ENCODE measurements at places on chromosomes 12 and 14. TPM values are rescaled to one million over a fixed set of nuclear protein-coding genes. Genes with fewer than 3 reads are reported as not detected.
A peak's percentile ranks its signal among the peaks of the same experiment; 100 is the strongest.

DNA sequence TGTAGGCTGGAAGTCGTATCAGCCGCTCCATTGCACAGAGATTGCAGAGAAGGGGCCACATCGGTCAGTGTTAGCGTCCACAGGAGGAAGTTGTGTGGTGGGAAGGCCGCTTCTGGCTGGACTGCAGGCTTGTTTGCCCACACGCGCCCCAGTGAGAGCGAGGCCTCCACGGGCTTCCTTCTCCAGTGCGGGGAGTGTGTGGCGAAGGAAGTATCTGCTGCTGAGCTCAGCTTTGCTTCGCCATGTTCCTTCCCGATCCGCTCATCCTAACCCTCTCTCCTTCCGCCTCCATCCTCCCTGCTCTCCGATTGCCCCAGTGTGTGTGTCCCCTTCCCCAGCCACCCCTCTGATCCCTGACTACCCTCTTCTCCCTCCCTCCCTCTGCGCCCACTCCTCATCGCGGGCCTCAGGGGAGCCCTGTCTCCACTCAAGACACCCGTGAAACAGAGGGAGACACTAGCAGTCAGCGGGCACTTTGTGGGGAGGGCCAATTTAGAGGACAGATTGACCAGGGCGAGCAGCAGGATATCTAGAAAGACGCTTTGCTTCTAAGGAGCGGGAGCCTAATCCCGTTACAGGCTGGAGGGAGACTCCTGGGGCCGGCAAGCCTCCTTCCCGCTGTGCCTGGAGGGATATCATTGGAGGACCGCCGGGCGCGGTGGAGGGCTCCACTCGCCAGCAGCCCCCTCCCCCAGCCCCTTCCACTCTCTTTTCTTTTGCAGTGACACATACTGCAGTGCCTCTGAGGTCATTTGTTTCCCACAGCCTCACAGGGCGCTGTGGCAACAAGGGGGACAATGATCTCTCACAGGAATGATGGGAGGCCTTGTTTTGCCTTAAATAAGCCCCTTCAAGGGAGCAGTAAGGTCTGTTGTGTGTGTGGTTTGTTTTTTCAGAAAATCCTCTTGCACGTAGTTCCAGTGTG, 428.8 kb downstream of the ZFP36L1 start:
- no peak for DNase-seq

DNA sequence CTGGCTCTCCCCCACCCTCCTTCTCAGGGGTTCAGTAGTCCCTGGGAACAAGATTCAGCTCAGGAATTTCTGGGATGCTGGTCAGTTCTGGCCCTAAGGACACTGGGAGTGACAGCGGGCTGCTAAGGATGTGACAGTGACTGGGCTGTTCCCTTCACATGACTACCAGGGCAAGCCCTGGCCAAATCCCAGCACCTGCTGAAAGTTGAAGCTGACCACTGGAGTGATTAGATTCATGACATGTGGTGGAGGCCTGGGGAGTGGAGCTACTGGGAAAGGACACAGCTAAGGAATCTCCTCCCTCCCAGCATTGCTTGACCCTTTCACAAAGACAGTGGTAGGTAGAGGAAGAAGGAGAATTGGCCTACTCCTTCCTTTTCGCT, 204.9 kb downstream of the DAD1 start:
- DNase-seq, result no peak

GRCh38 chr14:69268223-69268622, 8.3 kb downstream of the GALNT16 start:
- DNase-seq, result no peak

GRCh38 chr12:3661028-3661427, 91.9 kb downstream of the CRACR2A start:
- DNase-seq, result no peak

- DNase-seq, result no peak
Observed at GRCh38 chr14:77865455-77865854, 65.5 kb downstream of the ADCK1 start.

DNA sequence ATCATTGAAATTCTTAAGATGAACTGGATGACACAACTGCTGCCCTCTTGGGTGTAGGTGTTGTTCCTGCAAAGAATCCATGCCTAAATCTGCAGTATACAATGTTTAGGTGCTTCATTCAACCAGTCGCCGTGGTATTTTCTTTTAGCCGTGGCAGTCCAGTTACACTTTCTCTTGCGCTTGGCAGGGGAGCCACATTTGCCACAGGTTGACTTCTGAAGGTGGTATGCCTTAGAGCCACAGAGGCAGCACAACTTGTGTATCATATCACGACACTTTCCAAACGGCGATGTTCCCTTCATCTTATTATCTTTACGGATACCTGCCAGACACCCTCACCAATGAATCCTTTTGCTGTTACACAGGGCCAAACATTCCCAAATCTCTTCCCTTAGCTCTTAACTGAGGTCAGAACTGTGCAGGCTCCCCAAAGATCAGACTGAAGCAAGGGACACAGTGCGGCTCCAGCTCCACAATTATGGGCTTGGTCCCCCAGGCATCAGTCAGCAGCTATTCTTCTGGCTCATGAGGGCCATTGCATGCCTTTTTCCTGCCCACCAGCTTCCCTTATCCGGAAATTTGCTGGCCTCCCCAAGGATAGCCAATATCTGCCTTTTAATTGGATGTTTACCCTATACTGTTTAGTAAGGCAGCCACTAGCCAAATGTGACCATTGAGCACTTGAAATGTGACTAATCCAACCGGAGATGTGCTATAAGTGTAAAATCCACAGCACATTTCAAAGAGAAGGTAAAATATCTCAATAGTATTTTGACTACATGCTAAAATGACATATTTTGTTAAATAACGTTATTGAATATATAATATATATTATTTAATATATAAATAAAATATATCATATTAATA, 50.7 kb downstream of the SENP1 start:
- no peak for DNase-seq

GRCh38 chr12:121489874-121490273, 90.0 kb downstream of the RNF34 start:
- no peak for DNase-seq

GRCh38 chr12:111034083-111034885, 113.9 kb upstream of the MYL2 start:
- no peak for DNase-seq

- no peak for DNase-seq
Observed at GRCh38 chr12:116306968-116307367, 29.5 kb upstream of the MED13L start.

DNA sequence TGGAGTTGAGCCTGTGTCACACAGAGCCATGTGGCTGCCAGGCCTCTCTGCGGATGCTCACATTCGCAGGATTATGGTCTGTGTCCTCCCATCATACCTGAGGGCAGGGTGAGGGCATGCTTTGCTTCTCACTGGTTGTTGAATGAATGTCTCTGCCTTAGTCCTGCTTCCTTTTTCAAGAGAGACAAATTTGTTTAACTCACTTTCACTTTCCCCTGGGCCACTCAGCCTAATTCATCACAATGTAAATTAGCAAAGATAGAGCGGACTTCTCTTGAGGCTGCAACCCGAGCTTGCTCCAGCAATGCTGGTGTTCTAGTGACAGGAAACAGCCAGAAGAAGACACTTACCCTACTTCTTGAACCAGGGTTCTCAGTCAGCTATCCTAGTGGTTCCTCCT, 35.5 kb upstream of the PAX9 start:
- DNase-seq, result no peak

DNA sequence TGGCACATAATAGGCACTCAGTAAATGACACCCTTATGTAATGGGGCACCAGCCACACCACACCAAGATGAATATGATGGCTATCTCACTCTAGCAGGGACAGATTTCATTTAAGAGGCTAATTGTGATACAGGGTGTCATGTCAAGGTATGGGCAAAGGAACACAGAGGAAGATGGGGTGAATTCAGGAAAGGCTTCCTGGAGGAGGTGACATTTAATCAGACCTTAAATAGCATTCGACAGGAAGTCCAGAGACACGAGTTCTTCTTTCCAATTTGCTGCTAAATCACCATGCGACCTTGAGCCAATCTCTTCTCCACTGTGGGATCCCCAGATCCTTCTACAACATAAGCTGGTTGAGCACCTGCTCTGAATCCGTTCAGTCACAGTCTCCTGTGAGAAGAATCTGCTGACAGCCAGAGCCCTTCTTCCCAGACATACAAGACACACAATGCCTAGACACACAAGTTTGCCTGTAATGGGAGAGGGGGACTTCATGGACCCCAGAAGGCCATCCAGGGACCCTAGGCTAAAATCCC, 1.5 kb upstream of the DTX1 start:
- DNase-seq, result no peak

GRCh38 chr12:4535871-4536270, 2.8 kb upstream of the RAD51AP1 start:
- DNase-seq, result no peak

- peak; percentile 47 for DNase-seq
Observed at GRCh38 chr14:52352061-52352491, 38.0 kb downstream of the PTGER2 start.

DNA sequence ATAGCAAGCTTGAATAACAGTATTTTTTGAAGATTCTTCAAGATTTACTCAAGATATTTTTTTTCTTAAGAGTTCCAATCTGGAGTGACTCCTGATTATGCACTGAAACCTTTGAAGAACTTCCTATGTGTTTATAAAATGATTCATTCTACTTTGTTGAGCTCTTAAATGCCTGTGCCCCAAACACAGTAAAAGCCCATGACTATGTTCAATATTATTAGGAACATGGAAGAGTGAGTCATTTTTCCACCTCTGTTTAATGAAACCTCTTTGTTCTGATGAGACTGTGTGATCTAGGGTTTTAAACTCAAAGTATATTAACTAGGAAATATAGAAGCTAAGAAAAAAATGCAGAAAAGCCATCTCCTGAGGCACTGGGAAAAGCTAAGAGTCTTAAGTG, 415.0 kb upstream of the FBXO33 start:
- no peak for DNase-seq

- peak; percentile 32 for DNase-seq
Observed at GRCh38 chr14:26217778-26218177, 380.1 kb downstream of the NOVA1 start.

DNA sequence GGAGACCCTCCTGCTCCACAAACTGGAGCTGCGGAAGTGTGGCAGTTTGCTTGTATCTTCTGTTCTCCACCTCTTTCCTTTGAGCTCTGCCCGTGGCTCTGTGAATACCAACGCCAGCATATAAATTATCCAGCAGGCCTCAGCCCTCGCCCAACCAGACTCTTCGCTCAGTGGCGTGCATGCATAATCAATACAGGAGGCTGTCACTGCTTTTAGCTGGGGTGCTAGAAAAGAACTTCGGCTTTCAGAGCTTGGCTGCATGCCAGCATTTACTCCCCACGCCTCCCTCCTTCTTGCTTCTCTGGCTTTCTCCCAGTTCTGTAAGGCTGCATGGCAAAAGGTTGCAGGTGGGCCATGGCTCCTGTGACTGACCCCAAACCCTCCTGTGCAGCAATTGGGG, 26.9 kb downstream of the NRXN3 start:
- DNase-seq, result no peak

GRCh38 chr12:94289461-94290312, 141.3 kb downstream of the PLXNC1 start:
- peak; percentile 70 for DNase-seq

GRCh38 chr14:101558739-101559240, 2.5 kb upstream of the DIO3 start:
- DNase-seq, result no peak

DNA sequence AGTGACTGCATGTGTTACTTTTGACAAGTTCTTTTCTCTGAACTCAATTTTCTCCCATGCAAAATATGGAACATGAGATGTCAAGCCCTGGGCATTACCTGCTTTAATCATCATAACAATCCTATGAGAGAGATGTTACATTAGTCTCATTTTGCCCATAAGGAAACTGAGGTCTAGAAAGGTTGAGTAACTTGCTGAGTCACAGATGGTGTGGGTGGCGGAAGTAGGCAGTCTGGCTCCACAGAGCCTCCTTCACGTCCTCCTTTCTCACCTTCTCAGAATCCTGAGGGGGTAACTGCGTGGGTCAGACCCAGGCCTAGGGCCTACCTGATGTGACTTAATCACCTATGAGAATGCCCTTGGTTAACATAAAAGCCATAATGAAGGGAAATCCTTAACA, 50.7 kb downstream of the TMTC1 start:
- no peak for DNase-seq

GRCh38 chr14:28875934-28876571, 109.5 kb downstream of the FOXG1 start:
- no peak for DNase-seq

- no peak for DNase-seq
Observed at GRCh38 chr12:26090836-26091510, 33.9 kb downstream of the BHLHE41 start.

The GPD1 gene
- polyA plus RNA-seq, result 15.0 TPM

The RDH16 gene
- 0.20 TPM for polyA plus RNA-seq

The C2CD5 gene
- polyA plus RNA-seq, result 32.8 TPM

The CISTR gene
- not detected for polyA plus RNA-seq

The POLR3B gene
- 15.2 TPM for polyA plus RNA-seq

The ACRBP gene
- polyA plus RNA-seq, result 3.2 TPM

The RPS6KL1 gene
- 6.1 TPM for polyA plus RNA-seq

The OAS2 gene
- 2.2 TPM for polyA plus RNA-seq

The POTEG gene
- polyA plus RNA-seq, result not detected

The KIF26A gene
- polyA plus RNA-seq, result 4.8 TPM

Measured in muscle of arm (tissue), 14 donors.